ENCODE measurements at places on chromosomes 11 and 22.

- no peak for DNase-seq
Measured at GRCh38 chr22:31566484-31566883, 70.1 kb downstream of the SFI1 start.

DNA sequence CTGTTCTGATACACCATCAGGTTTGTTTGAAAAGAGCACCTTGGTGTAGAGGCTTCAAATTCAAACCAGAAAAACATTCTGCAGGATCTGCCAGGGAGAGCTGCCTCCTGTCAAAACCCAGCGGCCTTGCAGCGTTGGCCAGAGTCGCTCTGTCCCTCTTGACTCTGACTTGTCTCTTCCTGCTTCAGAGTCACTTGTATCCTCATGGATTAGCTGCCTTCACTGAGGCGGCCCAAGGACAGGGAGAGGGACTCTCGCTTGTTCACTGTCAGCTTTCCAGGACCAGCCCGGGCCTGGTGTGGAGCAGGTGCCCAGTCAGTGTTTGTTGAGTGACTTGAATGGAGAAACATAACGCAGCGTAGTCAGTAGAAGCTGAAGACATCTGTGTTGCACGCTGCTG is 18.0 kb downstream of the TBC1D22A start:
- no peak for DNase-seq

- no peak for DNase-seq
Measured at GRCh38 chr22:45934659-45935341, 42.2 kb downstream of the WNT7B start.

- DNase-seq = no peak
Measured at GRCh38 chr11:109958131-109958820, 134.9 kb upstream of the ZC3H12C start.

- DNase-seq = no peak
Measured at GRCh38 chr22:17190702-17191101, 28.5 kb downstream of the ADA2 start.

- DNase-seq = no peak
Measured at GRCh38 chr11:102600666-102601065, 24.5 kb downstream of the MMP20 start.
